ENCODE measurements at places on chromosomes 3 and 15. TPM values are rescaled to one million over a fixed set of nuclear protein-coding genes. Genes with fewer than 3 reads are reported as not detected.
A peak's percentile ranks its signal among the peaks of the same experiment; 100 is the strongest.

- no peak for DNase-seq
These were observed 84.6 kb downstream of the HCN4 start for GRCh38 chr15:73284090-73284716.

The RBP2 gene
- total RNA-seq, result not detected

DNA sequence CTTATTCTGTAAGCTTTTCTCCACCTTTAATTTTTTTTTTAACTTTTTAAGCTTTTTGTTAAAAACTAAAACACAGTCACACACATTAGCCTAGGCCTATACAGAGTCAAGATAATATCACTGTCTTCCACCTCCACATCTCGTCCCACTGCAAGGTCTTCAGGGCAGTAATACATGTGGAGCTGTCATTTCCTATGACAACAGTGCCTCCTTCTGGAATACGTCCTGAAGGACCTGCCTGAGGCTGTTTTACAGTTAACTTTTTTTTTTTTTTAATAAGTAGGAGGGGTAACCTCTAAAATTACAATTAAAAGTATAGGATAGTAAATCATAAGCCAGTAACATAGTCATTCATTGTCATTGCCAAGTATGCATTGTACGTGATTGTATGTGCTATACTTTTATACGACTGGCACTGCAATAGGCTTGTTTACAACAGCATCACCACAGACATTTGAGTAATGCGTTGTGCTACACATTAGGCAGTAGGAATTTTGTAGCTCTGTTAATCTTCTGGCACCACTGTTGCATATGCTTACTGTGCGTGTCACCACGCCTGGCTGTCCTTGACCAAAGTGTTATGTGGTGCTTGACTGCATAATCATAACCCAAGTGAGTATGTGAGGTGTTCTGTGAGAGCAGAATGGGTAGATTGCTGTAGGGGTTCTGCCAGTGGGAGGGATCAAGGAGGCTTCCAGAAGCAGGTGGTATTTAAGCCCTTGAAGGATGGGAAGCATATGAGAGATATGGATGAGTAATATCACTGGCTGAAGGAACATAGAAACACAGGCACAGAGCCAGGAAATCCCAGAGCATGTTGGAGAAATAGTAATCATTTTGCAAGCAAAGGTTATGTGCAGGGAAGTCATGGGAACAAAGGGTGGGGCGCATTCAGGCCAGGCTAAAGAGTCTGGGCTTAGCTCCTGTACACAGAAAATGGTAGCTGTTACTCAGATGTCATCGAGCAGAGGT lies 18.3 kb downstream of the FBXO22 start:
- no peak for DNase-seq

DNA sequence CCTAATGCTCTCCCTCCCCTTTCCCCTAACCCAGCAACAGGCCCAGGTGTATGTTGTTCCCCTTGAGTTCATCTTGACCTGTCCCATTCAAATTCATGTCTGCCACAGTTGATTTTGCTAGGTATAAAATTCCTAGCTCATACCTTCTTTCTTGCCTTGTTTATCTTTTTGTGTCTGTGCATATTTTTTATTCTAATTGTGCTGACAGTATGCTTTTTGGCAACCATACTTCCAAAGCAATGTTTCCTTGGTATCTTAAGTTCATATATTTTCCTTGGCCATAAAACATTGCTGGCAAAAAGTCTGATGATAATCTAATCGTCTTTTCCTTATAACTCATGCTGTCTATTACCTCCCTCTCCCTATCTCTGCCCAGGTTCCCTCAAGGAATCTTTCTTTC lies 15.5 kb downstream of the LNP1 start:
- DNase-seq, result no peak

The MESP2 gene
- not detected for total RNA-seq

DNA sequence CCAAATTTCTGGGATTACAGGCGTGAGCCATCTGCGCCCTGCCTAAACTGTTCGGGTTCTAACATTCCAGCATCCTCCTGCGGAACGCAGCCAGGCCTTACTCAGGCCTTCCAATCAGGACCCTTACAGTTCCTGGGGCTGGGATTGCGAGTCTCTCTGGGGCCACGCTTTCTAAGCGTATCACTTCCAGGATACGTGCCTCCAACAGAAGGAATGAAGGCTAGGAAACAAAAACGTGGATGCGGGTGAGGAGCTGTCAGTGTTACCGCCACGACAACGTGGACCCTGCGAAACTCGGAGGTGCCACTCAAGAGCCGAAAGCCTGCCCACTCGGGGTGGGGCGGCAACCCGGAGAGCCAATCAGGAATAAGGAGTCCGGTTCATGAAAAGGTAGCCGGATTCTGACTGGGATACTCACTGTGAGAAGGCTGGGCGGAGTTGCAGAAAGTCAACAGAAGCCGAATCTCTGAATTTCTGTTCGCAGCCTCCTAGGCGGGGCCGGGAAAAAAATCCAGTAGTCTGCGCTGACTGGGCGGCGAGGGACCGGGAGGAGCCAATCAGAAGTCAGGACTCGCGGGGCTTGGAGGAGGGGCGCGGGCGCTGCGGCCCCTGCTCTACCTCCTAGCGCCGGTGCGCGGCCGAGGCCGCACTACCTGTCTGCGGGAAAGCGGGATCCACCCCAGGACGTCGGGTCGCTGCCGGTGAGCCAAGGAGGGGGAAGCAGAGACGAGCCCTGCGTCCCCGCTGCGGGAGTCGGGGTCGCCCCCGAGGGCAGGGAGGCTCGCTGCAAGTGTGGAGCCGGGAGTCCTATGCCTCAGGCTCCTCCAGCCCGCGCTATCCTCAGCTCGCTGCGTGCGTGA lies at the start of gene HYKK:
TSS of gene HYKK (plus strand) at position 607 of the 860 bp plus-strand sequence. CDS start 5,512 bp downstream, outside the sequence.
- peak; percentile 87 for DNase-seq

GRCh38 chr15:33310481-33311311 lies at the start of gene RYR3:
Gene RYR3 (plus strand): TSS chr15:33310967. CDS start chr15:33311046, 79 bp downstream.
- DNase-seq, result peak; percentile 43

DNA sequence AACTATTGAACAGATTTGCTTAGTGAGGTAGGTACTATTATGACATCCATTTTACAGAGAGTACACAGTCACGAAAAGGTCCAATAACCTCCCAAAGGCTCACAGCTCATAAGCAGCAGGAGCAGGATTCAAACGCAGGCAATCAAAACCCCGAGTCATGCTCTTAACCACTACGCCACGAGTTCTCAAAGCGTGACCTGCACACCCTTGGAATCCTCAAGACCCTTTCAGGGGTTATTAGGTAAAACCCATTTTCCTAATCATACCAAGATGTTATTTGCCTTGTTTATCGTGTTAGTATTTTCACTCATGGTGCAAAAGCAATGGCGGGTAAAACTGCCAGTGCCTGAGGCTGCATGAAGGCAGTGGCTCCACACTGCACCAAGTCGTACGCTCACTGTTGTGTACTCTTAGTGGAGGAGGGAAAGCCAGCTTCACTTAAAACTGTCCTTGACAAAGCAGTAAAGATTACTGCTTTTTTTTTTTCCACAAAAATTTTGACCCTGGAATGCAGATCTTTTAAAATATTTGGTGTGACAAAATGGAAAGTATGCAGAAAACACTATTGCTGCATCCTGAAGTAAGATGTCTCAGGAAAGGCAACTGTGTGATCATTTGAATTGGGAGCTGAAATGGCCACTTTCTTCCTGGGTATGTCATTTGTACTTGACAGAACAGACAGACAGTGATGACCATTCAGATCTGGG lies 96.1 kb downstream of the IGF2BP2 start:
- no peak for DNase-seq

DNA sequence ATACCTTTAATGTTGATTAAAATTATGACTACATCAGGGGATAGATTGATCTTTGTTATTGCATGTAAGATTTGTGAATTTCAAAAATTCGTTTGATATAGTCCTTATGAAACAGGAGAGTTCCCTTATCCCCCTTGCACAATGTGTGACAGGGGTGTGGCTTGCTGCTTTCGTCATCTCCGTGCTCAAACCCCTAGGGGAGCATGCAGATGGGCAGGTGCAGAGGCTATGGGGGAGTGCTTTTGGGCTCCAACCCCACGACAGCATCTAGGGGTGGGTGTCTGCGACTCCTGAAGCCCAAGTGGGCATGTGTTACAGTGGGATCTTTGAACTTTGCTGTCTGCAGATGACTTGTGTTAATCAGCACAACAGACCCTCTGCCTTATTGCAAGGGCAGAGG lies 360.1 kb upstream of the GOLIM4 start:
- DNase-seq, result no peak

- DNase-seq, result no peak
These were observed 222.0 kb upstream of the UBE2E2 start for GRCh38 chr3:22981166-22981565.

The CLPX gene
- total RNA-seq, result 70.0 TPM

The CCR3 gene
- 0.49 TPM for total RNA-seq

- no peak for DNase-seq
These were observed 7.2 kb upstream of the ABHD10 start for GRCh38 chr3:111971533-111972130.

The DHFR2 gene
- 1.7 TPM for total RNA-seq

GRCh38 chr3:80993241-80993945 lies 768.1 kb downstream of the GBE1 start:
- no peak for DNase-seq

The TRAK1 gene
- total RNA-seq, result 94.8 TPM

GRCh38 chr3:127265581-127265981 lies 22.3 kb downstream of the PRR20G start:
- DNase-seq, result no peak

- no peak for DNase-seq
These were observed 76.3 kb downstream of the VGLL3 start for GRCh38 chr3:86914670-86915069.

GRCh38 chr15:73050561-73051295 lies 1.5 kb upstream of the NEO1 start:
- no peak for DNase-seq

DNA sequence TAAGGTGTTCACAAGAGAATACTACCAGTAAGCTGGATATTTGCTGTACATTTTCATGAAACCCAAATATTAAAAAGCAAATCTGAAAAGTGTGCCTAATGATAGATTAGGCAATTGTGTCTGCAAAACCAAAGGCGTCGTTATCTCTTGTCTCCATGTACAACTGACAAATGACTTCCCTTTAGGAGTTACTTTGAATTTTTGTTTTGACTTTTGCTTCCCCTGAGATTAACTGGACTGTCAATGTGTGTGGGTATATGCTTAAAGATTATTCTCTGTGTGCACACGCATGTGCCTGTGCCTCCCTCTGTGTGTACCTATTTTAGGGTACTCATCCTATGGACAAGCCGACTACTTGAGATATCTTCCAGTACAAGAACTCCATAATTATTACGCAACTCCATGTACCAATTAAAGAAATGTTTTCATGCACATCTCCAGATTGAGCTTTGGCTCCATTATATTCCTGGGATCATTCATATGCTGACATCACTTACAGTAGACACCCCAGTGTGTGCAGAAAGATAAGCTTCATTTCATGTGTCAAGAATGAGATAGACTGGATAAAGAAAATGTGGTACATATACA lies 431.2 kb upstream of the ADAMTS9 start:
- no peak for DNase-seq

The GOLGA6L10 gene
- total RNA-seq, result 0.61 TPM

The SLC51B gene
- not detected for total RNA-seq

DNA sequence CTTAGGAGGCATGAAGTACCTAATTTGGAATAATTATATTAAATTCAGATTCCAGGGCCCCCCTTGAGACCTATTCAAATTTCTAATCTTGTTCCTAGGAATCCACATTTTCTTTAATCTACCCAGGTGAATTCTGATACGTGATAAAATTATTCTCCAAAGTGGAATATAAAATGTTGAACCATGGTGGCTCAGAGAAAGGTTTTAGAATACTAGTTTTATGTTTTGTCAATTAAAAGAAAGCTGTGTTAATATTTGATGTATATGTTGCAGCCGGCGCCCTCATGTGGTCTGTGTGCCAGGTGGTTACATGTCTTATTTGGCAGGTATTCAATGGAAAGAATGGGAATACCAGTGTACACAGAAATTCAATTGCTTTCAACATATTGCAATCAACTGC lies 321.8 kb downstream of the FEZF2 start:
- DNase-seq, result no peak

DNA sequence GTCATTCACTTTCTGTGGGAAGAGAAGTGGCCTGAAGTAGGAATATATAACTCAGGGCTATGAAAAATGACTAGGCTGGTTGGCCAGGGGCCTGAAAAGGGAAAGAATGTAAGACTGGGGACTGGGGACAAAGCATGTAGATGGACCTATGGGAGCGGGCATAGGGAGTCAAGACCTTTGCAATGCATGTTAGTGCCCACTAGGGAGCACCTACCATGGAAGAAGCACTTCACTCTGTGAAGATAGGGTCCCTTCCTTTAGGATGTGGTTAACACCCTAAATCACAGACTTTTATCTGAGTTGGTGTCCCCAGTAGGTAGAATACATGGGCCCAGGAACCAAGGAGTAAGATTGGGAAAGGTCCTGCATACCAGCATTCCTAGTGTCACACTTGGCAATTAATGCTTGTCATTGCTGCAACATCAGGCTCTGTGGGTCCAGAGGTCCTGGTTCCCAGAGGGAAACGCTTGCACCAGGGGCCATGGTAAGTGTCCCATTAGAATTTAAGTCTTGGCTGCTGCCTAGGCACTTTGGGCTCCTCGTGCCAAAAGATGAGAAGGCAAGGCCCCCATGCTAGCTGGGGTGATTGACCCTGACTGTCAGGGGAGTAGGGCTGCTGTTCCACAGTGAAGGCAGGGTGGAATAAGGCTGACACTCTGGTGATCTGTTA lies 79.6 kb downstream of the CRYGS start:
- no peak for DNase-seq

DNA sequence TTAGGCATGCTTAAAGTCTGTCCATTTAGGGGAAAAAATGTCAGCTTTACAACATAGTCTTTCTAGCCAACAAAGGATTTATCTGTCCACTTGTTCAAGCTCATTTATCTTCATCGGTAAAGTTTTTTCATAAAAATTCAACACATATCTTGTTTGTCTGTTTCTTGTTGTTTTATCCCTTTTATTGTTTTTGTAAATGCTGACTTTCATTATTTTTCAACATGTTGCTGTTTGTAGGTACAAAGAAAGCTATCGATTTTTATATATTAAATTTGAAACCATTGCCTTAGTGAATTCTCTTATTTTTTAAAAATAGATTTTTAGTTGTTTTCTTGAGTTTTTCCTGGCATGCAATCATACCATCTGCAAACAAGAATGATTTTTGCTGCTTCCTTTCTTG lies 185.8 kb downstream of the NSMCE3 start:
- no peak for DNase-seq

DNA sequence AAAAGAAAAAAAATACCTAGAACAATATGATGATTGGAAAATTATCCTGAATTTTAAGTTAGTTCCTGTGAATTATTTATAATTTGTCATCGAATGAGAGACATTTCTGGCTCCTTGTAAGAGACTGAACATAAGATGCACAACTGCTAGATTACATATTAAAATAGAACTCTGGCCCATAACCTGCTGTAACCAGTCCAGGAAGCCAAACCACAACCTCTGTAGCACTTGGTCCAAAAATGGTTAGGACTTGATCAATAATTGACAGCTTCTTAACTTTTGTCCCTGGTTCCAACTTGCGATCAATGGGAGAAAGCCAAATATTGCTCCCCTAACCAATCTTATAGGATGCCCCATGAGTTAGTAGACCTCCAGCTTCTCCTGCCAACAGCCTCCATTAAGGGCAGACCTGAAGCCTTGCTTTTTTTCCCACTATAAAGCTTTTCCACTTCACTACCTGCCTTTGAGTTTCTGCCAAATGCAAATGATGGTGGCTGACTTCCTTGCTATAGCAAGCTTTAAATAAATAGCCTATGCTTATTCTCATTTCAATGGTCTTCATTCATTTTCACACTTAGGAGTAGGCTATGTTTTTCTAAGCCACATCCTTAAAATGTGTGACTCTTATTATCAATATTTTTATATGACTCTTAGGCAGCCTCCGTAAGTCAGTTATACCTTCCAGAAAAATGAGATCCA lies 224.0 kb upstream of the ARHGEF26 start:
- DNase-seq, result no peak

Measured in psoas muscle (tissue), 8 donors.